ENCODE measurements at places on chromosomes 6 and 20. TPM values are rescaled to one million over a fixed set of nuclear protein-coding genes. Genes with fewer than 3 reads are reported as not detected.

The BRPF3 gene
- 23.1 TPM for total RNA-seq

The PDE7B gene
- total RNA-seq: 1.6 TPM

The RSPH4A gene
- 0.23 TPM for total RNA-seq

The ACSS1 gene
- 53.3 TPM for total RNA-seq

The SSTR4 gene
- not detected for total RNA-seq

The HIVEP1 gene
- total RNA-seq: 20.5 TPM

The FAXC gene
- total RNA-seq: not detected
